ENCODE measurements at places on chromosomes 4 and X.

DNA sequence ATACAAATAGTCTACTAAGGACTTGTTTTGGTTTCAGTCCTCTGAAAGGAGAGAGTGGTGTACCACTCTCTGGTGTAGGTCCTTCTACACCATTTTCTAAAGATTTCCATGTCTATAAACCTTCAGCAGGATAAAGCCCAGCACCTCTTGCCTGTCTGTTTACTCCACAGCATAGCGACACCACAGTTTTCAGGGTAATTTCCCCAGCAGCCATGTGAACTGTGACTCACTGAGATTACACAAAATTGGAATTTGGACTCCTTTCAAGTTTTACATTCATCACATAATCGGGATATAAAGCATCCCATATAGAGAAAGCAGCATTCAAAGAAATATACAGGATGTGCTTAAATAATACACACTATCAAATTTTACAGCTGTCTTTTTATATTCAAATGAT, 229.6 kb downstream of the PRDM5 start:
- peak; percentile 50 for DNase-seq

- DNase-seq = no peak
Observed at GRCh38 chrX:153830640-153831428, 490 bp upstream of the PDZD4 start.

GRCh38 chr4:166996216-166996615, 238.1 kb downstream of the SPOCK3 start:
- no peak for DNase-seq

- no peak for DNase-seq
Observed at GRCh38 chrX:151875270-151876026, 37.2 kb upstream of the MAGEA4 start.

- peak; percentile 33 for DNase-seq
Observed at GRCh38 chr4:66572949-66573348, 902.7 kb upstream of the EPHA5 start.

GRCh38 chr4:13176741-13177142, 307.4 kb downstream of the RAB28 start:
- no peak for DNase-seq

GRCh38 chr4:15084780-15085179, 82.5 kb downstream of the CPEB2 start:
- DNase-seq = no peak

- no peak for DNase-seq
Observed at GRCh38 chrX:129773649-129774458, 5.9 kb upstream of the SASH3 start.

GRCh38 chr4:40607221-40607620, 22.4 kb downstream of the RBM47 start:
- no peak for DNase-seq

GRCh38 chr4:143186212-143186611, 1.5 kb downstream of the USP38 start:
- no peak for DNase-seq

DNA sequence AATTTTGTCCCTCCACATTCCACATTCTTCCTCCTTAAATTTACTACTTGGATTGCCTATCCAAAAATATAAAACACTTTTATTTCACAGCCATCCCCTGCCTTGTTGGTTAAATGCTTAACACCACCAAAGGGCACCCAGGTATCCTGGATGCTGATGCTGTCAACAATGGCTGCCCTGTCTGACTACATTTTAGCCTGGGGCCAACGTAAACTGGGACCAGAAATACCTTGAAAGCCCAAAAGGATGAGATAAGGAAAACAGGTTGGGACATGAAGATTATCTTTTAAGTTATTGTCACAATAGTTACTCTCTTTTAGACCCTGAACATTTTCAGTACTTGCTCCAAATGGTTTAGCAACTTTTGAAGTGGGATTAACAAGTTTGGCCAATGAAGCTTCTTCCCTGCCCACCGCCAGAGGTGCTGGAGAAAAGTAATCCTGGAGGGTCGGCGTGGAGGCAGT, 775 bp upstream of the YIPF6 start:
- DNase-seq = no peak

GRCh38 chr4:26252349-26253025, 68.3 kb upstream of the RBPJ start:
- no peak for DNase-seq

DNA sequence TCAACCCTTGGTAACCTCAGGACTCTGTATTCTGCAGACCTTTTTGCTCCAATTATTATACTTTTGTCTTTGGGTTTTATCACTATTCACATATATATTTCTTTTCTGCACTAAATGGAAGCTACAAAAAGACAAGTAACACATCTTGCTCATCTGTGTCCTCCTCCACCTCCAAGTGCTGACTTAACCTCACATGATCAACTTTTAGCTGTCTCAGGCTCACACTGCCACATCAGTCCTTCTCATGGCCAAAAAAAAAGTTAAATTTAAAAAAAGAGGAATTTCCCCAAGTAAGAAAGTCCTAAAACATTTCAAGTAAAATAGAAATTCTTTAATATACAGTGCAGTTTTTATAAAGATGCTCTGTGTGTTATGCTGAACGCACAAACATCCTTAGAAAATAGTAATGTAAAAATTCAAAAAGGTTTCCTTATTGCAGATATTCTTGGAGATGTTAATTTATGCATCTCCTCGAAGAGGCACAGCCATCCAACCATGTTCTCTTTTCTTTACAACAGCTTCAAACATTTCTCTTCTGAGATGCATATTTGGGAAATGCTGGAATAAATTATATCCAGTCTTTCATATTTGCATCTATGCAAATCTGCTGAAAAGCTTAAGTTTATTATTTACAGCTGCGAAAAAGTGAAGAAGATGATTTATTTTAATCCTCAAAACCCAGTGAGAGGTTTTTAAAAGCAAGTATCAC, 37.6 kb downstream of the ARAP2 start:
- DNase-seq = no peak

GRCh38 chr4:577499-578450, 1.7 kb upstream of the TMEM271 start:
- DNase-seq = no peak

- DNase-seq = peak; percentile 51
Observed at GRCh38 chr4:140856621-140857062, 100.5 kb upstream of the TBC1D9 start.

GRCh38 chr4:103029300-103029699, 9.8 kb upstream of the SLC9B1 start:
- DNase-seq = no peak

GRCh38 chrX:15598026-15598425, 2.7 kb downstream of the ACE2 start:
- no peak for DNase-seq

GRCh38 chrX:20529301-20529700, 262.6 kb upstream of the RPS6KA3 start:
- no peak for DNase-seq

- no peak for DNase-seq
Observed at GRCh38 chr4:165700855-165701254, 172.2 kb upstream of the TLL1 start.

- no peak for DNase-seq
Observed at GRCh38 chr4:53455766-53456165, 78.3 kb downstream of the FIP1L1 start.

DNA sequence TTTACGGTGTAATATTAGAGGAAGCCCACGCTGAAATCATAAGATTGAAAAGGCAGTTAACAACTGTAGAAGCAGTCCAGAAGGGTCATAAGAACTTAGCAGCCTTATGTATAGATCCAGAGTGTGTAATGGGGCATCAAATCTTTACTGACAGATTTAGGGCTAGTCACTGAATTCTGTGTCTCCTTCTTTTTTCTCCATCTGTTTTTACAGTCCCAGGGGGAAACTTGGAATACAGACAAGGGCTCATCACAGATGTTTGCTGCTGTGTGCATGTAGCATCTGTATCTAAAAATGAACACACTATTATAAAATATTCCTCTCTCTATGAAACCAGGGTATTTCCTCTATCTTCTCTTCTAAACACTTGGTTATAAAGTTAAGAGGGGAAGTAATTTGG, 43.9 kb downstream of the CYSLTR1 start:
- DNase-seq = no peak

DNA sequence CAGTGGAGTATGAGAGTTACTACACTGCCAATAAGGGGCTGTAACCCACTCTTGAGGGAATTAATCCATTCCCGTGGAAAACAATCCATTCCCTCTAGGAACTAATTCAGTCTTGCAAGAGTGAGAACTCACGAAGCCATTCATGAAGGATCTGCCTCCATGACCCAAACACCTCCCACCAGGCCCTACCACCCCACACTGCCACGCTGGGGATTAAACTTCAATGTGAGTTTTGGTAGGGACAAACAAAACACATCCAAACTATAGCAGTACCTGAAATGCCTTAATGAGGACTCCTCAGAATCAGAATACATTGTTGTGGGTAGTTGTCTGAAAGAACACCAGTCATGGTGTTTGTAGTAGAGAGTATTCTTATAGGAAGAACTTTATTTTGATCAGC, 19.2 kb downstream of the PAGE4 start:
- no peak for DNase-seq

- DNase-seq = peak; percentile 4
Observed at GRCh38 chr4:37604461-37604860, 81.7 kb downstream of the RELL1 start.

GRCh38 chr4:88846206-88846790, 148.7 kb upstream of the NAP1L5 start:
- DNase-seq = no peak

- no peak for DNase-seq
Observed at GRCh38 chrX:10086676-10087075, 70.1 kb upstream of the CLCN4 start.

DNA sequence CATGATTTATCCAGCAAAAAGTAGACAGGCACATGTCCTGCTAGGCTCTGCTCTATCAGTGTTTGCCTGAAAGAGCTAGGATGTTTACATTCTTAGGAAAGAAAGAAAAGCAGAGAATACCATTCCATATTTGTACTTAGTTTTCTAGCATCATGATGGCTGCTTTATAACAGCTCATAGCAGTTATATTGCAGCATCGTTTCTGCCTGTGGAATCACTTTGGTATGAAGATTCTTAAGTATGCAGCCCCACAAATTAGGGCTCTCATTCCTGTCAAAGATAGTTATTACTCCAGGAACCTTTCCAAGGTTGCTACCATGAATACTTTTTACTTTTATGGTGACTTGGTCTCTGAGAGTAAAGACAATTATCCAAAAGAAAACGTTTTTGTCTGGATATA, 119.0 kb upstream of the MYOZ2 start:
- DNase-seq = no peak

DNA sequence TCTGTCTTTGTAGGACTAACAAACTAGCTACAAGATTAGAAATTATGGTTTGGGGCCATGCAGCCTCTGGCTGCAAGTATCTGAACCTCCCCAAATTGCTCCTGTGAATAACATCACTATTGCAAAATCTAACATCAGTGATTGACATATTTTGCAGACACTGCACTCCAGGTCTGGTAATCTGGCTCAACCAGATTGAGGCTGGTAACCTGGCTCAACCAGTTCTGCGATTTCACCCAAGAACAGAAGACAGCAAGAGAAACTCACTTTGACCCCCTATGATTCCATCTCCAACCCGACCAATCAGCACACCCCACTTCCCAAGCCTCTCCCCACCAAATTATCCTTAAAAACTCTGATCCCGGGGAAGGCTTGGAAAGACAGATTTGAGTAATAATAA, 20.9 kb downstream of the SPIN3 start:
- no peak for DNase-seq

DNA sequence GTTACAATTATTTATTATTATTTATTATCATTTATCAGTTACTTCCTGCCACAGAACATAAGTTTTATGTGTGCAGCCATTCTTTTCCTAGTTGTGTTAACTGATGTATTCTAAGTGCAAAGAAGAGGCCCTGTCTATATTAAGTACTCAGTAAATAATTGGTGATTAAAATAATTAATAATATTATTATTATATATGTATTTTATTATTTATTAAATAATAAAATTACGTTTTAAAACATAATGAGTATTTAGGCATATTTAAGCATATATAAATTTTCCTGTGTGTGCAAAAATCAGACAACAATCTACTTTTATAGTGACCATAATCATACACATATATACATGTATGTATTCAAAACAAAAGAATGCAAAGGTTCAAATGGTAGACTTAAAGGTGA, 1871.6 kb upstream of the IGFBP7 start:
- DNase-seq = no peak

DNA sequence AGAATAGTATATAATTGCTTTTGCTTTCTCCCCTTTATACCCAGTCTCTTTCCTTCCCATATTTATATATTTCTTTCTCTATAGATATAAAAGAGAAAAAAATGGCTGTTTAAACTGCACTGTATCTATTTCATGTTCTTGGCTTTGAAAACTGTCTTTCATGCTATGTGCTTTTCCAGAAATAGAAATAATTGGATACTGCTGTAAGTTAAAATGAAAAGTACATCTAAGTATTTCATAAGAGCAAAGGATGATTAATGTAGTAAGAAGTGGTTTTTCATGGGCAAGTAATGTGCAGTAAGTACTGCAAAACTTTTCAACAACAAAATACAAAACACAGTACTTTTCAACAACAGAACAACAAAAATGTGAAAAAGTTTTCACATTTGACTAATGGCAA, 237.9 kb downstream of the SNCA start:
- no peak for DNase-seq

- DNase-seq = peak; percentile 51
Observed at GRCh38 chr4:84965553-84966381, 723 bp downstream of the WDFY3 start.

DNA sequence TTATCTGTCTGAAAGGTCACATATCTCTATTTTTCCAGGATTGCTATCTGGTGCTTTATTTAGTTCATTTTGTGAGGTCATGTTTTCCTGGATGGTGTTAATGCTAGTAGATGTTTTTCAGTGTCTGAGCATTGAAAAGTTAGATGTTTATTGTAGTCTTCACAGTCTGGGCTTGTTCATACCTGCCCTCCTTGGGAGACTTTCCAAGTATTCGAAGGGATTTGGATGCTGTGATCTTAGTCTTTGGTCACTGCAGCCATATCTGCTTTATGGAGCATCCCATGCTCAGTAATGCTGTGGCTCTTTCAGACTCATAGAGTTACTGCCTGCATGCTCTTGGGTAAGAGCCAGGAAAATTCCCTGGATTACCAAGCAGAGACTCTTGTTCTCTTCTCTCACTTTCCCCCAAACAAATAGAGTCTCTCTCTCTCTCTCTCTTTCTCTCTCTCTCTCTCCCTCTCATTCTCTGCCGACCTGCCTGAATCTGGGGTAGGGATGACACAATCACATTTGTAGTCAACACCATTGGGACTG, 130.0 kb downstream of the AR start:
- no peak for DNase-seq

DNA sequence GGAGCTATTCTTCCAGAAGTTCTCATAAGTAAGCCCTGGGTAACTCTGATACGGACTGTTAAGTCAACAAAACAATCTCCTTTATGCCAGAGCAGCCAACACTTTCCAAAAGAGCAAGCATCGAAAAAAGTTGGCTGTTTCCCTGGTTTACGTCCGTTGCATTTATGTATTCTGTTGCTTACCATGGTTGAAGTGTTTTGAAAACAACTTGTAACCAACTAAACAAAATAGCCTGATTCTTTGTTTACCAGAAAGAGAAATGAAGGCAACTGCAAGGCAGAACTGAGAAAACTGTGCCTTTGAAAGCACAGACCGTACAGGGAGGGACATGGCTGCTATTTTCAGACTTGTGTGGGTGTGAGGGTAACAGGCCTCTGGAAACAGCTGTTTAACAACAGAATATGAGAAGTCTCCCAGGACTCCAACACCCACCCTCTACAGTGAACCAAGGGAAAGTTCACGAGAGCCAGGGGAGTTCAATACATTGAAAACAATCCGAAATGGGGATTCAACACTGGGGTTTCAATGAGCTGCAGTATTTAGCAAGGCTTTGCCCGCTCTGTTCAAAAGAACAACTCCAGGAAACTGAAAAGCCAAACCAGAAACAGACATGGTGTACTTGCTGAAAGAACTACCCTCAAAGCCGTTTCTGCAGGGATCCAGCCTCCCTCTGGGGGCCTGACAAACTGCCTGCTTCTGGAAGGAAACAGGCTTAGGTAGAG, 95.8 kb upstream of the EGFL6 start:
- DNase-seq = no peak

All from SJSA1 (cell line).